ENCODE measurements at places on chromosomes 1 and 21.

GRCh38 chr1:9181176-9181906, 52.4 kb upstream of the GPR157 start:
- peak; percentile 70 for DNase-seq

- DNase-seq: no peak
These were observed 557.5 kb downstream of the PTPRU start for GRCh38 chr1:29793653-29794348.

DNA sequence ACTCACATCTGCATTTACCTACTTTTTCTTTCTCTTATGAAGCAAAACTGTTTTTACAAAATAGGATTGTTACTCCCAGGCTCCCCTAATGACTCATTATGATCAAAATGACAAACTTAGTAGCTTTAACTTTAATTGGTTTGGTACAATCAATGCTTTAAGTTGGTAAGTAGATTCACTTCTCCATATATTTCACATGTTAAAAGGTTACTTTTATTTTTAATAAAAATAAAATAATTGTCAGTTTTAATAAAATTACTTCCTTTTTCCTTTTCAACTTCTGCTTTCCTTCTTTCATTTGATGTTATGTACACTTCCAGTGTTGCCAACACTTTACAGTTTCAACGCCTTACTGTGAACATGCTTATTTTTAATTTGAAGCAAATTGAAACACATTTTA, 477.6 kb downstream of the SETD4 start:
- no peak for DNase-seq

GRCh38 chr1:48757363-48757762, 19.3 kb downstream of the BEND5 start:
- DNase-seq: no peak

GRCh38 chr1:60583696-60584095, 498.7 kb upstream of the NFIA start:
- DNase-seq: peak; percentile 7

DNA sequence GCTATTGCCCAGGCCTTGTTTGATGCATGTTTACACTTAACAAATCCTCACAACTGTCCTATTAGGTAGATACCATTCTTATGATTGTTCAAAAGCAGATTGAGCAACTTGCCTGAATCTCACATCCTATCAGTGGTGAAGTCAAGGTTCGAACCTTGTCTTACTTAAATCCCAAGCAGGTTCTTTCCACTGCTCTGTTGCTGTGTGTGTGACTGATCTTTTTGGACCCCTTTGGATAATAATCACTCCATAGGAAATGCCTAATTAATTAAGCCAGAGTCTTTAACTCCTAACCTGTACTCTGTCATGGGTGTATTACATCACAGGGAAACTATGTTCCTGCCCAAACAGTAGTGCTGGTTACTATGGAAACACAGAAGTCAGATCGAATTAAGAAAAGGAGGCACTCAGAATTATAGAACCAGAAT, 84.2 kb downstream of the SPATA46 start:
- no peak for DNase-seq

GRCh38 chr1:69163779-69164178, 403.9 kb upstream of the LRRC7 start:
- no peak for DNase-seq

- peak; percentile 76 for DNase-seq
These were observed 109.5 kb upstream of the SIM2 start for GRCh38 chr21:36589352-36589971.

- no peak for DNase-seq
These were observed 104.1 kb downstream of the DISP1 start for GRCh38 chr1:222918801-222919477.

DNA sequence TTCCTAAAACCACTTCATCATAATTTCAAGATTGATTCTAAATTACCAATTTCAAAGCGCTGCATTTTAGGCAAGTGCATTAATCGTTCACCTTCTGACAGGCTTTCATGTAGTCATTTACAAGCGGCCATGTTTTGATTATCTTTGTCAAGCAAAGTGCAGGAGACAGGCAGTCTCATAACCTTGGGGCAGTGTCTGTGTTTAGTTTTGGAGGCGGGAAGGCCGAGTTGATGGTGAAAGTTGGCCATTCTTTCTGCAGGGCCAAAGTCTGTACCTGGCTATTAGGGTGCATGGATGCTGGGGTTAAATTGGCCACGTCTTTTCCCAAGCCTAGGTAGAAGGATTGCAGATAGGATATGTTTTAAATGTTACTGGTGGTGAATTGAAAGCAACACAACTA, 2.9 kb downstream of the AGPAT3 start:
- no peak for DNase-seq

DNA sequence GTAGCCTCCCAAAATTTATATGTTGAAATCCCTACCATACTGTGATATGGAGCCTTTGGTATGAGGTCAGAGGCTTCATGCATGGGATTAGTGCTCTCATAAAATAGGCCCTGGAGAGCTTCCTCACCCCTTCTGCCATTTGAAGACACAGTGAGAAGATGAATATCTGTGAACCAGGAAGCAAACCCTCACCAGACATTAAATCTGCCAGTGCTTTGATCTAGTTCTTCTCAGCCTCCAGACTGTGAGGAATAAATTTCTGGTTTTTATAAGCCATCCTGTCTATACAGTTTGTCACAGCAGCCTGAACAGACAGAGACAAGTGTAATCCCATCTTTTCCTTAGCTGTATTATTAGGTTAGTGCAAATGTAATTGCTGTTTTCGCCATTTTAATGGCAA, 88.4 kb downstream of the OLFML2B start:
- DNase-seq: no peak

GRCh38 chr1:203478986-203479385, 3.4 kb downstream of the PRELP start:
- DNase-seq: no peak

DNA sequence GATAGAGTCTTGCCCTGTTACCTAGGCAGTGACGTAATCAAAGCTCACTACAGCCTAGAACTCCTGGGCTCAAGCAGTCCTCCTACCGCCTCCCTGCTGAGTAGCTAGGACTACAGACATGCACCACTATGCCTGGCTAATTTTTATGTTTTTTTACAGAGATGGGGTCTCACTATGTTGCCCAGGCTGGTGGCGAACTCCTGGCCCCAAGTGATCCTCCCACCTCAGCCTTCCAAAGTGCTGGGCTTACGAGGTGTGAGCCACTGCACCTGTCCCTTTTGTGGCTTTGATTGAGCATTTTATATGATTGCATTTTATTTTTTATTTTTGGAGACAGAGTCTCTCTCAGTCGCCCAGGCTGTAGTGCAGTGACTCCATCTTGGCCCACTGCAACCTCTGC, 25.8 kb downstream of the SDCCAG8 start:
- no peak for DNase-seq

DNA sequence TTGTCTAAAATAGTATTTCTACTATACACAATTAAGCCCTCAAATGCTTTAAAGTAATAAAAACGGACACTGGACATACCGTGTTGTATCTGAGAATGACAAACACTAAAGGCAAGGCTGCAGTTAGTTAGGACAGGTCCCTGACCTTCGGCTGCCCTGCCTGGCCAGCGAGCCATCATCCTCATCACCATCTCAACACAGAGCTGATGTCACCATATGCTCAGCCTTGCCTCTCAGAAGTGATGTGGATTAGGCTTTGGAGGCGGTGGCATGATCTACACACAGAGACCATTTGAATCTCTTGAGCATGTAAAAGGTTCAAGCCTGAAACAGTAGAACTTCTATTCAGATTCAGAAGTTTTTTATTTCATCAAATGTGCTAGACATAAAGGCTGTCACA, 244.7 kb downstream of the SDCCAG8 start:
- no peak for DNase-seq

DNA sequence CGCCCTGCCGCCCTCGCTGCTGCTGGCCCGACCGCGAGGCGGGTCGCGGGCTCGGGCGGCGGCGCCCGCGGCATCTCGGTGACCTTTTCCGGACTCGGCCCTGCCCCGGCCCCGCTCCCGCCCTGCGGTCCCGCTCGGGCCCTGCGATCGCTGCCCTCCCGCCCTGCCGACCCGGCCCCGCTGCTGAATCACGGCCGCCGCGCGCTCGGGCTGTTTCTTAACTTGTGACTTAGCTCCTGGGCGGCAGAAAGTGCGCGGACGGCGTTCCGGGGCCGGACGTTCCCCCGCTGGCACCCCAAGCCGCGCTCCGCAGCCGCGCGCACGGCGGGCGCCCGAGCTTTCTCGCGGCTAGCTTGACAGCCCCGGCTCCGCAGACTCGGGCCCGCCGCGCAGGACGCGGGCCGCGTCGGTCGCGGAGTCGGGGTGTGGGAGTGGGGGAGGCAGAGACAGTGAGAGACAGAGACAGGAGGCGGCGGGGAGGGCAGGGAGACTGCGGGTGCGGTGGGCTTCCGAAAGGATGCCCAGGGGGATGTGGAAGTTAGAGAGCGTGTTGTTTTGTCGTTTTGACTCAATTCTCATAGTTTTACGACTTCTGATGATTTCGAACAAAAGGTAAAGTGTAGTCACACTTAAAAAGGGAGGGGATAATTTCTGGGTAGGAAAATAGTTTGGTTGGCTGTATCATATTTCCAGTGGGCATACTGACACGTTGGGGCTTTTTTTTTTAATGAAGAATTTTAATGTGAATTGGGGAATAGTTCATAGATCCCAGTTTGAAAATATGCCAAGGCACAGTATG, 49.8 kb downstream of the PRDM2 start:
- DNase-seq: peak; percentile 66

- no peak for DNase-seq
These were observed 6.6 kb upstream of the PLA2G2C start for GRCh38 chr1:20192871-20193411.

GRCh38 chr21:39037807-39038405, 145.3 kb downstream of the PSMG1 start:
- DNase-seq: no peak

DNA sequence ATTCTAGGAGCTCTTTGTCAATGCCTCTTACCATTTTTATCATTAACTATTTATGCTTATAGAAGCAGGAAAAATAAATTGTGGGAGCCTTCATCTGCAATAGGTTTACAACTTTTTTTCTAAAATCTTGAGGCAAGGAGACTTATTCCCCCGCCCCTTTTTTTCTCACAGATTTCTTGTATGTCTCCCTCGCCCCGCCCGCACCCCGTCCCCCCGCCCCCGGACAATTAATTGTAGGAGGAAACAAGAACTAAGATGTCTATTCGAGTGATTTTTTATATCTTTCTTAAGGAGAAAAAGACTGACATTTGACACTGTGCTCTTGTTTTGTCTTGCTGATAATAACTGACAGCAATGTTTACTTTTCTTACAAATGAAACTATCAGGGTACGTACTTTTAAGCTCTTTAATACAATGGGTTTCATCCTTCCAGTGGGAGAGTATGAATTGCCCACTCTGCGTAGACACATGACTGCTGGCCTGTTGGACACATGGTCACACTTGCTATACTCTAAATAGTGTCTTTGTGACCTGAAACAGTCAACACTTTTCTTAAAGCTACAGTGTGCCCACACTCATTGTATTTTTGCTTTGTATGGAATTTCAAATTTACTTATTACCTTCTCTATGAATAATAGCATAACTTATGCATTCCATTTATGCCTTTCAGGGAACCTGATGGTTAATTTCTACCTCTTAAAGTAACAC, 1.5 kb upstream of the IVNS1ABP start:
- no peak for DNase-seq

- no peak for DNase-seq
These were observed 50.2 kb downstream of the RABGAP1L start for GRCh38 chr1:174209347-174210187.

Measured in hematopoietic multipotent progenitor cell treated with erythropoietin and hydrocortisone succinate and interleukin-3 and kit ligand, for 6 days (in vitro differentiated cells).